ENCODE measurements at places on chromosomes 1 and 21.

- no peak for DNase-seq
Measured at GRCh38 chr1:54857141-54857540, 29.9 kb downstream of the DHCR24 start.

GRCh38 chr1:205523261-205523890 is 18.9 kb downstream of the CDK18 start:
- DNase-seq: no peak

DNA sequence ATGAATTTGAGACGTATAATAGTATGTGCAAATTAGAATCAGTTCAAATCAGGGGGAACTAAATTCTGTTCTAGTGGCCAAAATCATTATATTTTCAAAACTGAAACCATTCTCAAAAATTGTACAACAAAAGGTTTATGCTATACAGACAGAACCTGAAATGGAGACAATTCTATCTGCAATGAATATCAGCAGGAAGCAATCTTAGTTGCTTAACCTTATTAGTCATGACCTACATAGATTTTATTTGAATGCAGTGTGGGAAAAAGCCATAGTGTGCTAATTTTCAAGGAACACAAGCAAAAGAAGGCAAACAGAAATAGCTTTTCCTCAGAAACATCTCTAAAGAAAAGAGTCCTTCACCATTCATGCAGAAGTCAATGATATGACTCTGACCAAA is 6.5 kb downstream of the AK5 start:
- DNase-seq: no peak

- DNase-seq: no peak
Measured at GRCh38 chr1:92934395-92935378, 26.6 kb downstream of the DIPK1A start.
